Mammary epithelial cell (primary cell): ENCODE measurements at places on chromosomes 12 and 14. TPM values are rescaled to one million over a fixed set of nuclear protein-coding genes. Genes with fewer than 3 reads are reported as not detected.

KRT85 gene
- total RNA-seq: not detected

CINP gene
- total RNA-seq: 43.6 and 44.8 TPM in 2 replicates

TAS2R8 gene
- 0.50 TPM for total RNA-seq

DNA sequence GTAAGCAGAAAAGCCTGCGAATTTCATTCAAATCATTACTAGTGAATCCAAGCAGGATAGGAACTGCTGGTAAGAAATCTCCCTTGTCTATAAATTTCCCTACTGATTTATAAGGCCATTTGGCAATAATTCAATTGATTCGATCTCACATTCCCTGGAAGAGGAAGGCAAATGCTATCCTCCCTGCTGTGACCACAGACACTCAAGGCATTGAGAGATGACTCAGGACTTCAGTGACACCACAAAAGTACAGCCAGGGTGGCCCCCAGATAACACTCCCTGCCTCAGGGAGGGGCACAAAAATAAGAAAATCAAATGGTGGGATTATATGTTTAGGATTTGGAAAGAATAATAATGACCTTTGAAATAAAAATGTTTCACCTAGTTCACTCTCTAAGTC lies 162.7 kb downstream of the GRIP1 start:
- peak; percentile 51 for DNase-seq

DNA sequence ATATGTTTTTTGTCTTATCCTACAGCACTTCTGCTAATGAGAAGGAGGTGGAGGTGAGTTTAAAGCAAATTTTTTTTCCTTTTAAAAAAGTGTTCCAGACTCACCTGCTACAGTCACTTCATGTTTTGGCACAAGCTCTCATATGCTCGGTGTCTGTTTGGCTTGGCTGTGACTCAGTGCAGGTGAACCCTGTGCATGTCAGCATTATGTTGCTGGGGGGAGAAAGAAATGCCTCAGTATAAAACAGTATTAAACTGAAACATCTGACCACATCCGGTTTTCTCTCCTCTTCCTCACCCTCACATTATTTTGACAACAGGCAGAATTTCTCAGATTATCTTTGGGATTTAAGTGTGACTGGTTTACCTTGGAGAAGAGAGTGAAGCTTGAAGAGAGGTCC lies 105.2 kb downstream of the DNAI7 start:
- peak; percentile 73 for DNase-seq

DNA sequence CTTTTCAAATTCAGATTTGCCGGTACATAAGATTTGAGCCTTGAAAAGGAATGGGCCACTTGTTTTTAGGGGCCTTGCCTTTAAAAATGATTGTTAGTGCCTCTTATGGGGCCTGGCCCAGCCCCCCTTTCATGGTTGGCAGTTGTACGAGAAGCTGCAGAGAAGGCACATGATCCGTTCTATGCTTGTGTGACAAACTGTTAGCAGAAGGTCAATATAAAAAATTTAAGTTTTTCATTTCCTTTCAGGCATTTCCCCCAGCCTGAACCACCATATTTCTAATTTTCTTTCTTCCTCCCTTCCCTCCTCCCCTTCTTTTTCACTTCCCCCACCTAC lies 119.1 kb downstream of the PLXNC1 start:
- DNase-seq: no peak

GRCh38 chr12:92871116-92871515 lies 58.0 kb downstream of the EEA1 start:
- no peak for DNase-seq

GRCh38 chr12:3565985-3566384 lies 75.0 kb downstream of the PRMT8 start:
- no peak for DNase-seq

GRCh38 chr14:36900846-36901245 lies 239.2 kb downstream of the PAX9 start:
- no peak for DNase-seq

GRCh38 chr12:82756303-82756702 lies 69.6 kb downstream of the TMTC2 start:
- DNase-seq: no peak

GRCh38 chr14:57199921-57200320 lies 68.8 kb downstream of the EXOC5 start:
- DNase-seq: peak; percentile 67
